ENCODE measurements at places on chromosomes 4 and X.

GRCh38 chr4:169225058-169225751 lies 45.6 kb downstream of the SH3RF1 start:
- DNase-seq: no peak

GRCh38 chrX:101257448-101258258 lies 33.5 kb downstream of the TAF7L start:
- no peak for DNase-seq

GRCh38 chr4:76001700-76002099 lies 5.6 kb downstream of the CXCL9 start:
- no peak for DNase-seq

- DNase-seq: no peak
These were observed 71.7 kb downstream of the ABLIM2 start for GRCh38 chr4:8086783-8087445.

GRCh38 chrX:154383359-154384283 lies 4.5 kb downstream of the EMD start:
- no peak for DNase-seq

DNA sequence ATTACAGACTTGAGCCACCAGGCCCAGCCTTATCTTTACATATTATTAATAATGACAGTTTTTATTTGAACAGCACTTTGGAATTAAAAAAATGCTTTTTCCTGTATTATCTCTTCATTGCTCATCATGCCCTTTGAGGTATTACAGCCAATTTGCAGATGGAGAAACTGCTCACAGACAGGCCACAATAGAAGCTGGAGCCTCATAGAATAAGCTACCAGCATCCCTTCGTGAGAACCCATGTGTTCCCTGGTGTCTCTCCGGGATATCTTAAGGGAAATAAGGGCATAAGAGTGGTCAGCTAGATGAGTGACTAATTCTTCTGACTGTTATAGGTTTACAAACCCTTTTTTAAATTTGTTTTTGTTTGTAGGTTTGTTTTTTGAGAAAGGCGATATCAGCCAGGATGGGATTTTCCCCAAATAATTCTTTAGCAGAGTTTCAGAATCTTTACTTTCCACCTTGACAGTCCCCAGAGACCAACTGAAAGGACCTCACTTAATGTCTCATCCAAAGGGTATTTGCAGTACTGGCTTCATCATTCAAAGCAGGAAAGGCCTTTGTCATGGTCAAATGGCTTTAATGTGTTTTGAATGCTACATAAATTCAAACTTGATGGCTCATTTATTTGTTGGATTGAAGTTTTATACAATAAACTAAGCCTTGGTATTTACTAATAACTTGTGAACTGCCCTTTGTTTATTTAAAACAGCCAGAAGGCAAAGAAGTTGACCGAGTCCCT lies 48.0 kb upstream of the SOD3 start:
- no peak for DNase-seq

GRCh38 chr4:54696649-54697048 lies 38.9 kb downstream of the KIT start:
- DNase-seq: no peak

- no peak for DNase-seq
These were observed 9.1 kb upstream of the RNF212 start for GRCh38 chr4:1122505-1122904.

- no peak for DNase-seq
These were observed 295.9 kb downstream of the SMARCA1 start for GRCh38 chrX:129227366-129227765.

DNA sequence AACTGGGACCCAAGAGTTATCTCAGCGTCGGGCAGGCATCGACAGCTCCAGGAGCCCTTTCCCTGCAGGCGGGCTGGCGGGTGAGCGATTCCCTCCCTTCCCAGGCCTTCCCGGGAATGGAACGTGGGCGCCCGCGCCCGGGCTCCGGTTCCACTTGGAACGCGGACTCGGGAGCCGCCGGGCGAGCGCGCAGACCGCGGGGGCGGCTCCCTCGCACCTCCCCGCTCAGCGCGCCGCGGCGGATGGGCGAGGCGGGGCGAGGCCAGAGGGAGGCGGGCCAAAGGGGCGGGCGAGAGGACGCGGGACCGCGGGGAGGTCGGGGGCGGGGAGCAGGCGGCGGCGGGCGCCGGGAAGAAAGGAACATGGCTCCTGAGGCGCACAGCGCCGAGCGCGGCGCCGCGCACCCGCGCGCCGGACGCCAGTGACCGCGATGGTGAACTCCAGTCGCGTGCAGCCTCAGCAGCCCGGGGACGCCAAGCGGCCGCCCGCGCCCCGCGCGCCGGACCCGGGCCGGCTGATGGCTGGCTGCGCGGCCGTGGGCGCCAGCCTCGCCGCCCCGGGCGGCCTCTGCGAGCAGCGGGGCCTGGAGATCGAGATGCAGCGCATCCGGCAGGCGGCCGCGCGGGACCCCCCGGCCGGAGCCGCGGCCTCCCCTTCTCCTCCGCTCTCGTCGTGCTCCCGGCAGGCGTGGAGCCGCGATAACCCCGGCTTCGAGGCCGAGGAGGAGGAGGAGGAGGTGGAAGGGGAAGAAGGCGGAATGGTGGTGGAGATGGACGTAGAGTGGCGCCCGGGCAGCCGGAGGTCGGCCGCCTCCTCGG lies at the start of gene PKD2:
Gene PKD2, plus strand, starts transcription at position 332 of the 818 bp plus-strand sequence. Its CDS starts 99 bp downstream, at position 431.
- DNase-seq: peak; percentile 68

DNA sequence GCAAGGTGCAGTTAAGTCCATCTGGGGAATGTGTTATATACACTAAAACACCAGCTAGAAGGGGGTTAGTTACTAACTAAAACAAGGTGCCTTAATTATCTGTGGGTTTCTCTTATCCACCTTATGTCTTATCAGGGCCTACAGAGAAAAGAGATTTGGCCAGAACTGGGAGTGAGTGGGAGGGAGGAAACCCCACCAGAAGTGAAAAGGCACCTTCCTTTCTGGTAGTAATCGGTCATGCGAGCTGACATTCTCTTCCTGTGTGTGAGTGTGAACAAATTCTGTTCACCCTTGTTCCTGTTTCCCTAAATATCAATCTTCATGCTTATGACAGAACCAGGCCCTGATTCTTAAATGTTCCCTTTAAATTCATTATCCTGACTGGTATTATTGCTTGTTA lies 43.5 kb downstream of the SRPX2 start:
- no peak for DNase-seq

DNA sequence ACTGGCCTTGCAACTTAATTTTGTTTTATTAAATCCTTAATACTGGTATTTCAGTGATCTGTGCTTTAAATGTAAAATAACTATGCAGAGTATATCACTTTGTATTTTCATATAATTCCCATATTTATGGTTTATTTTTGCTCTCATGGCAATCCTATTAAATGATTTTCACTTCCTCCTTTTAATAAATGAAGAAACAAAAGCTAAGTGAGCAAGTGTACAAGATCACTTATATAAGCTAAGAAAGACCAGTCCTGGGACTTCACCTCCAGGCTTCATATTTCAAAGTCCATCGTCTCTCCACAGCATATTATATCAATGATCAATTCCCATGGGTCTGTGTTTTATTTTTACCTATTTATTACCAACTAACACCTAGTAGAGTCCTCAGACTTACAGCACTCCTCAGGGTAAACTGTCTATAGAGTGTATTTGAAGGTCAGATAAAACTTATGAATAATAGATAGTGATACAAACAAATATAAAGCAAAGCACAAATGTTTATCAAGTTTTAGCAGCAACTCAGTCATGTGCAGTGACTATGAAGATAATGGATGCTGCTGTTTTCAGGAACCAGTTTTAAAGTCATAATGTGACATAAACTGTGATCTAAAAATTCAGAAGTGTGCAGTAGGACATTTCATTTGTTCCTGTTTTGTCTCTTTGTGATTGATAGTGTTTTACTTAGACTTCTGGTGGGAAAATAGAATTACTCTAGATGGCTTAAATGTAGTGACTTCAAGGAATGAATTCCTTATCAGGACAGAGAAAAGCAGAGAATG lies 56.8 kb downstream of the ARHGAP24 start:
- DNase-seq: no peak

DNA sequence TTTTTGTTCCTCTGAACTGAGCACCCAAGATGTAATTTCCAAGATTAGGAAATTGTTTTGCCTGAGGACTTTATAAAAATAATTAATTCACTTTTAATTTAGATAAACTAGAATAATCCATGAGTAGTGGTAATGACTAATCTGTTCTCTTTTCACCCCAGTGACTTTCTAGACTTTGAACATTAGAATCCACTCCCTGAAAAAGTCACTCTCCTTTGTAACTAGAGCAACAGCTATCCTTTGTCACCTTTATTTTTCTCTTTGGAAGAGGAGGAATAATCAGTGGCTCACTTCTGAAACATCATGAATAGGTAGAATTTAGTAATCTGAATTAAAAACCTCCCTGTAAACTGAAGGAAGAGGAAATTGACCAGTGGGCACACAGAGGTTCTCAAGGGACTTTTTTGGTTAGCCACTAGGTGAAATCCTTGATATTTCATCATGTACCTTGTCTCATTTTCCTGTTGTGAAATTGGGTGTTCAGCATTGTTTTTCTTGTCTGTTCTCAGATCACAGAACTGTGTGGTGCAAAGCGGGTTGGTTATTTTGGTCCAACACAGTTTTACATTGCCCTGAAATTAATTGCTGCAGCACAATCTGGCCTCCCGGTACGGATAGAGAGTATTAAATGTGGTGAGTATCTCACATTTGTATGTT lies 59.4 kb downstream of the REPS2 start:
- no peak for DNase-seq

DNA sequence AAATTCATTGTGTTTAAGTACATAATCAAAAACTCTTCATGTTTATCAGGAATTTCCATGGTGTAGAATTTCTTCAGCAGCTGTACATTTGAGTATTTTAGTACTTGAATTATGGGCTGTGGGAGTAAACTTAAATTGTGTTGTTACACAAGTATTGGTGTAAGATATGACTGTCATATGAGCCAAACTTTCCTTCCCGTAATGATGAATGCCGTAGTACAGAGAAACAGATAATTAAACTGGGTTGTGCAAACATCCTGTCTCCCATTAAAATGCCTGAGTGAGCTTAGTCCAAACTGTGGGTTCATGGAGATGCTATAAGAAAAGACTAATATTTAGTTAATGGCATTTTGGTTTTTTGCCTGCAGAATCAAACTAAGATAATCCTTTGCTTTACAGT lies 159.2 kb downstream of the SLC4A4 start:
- DNase-seq: no peak

DNA sequence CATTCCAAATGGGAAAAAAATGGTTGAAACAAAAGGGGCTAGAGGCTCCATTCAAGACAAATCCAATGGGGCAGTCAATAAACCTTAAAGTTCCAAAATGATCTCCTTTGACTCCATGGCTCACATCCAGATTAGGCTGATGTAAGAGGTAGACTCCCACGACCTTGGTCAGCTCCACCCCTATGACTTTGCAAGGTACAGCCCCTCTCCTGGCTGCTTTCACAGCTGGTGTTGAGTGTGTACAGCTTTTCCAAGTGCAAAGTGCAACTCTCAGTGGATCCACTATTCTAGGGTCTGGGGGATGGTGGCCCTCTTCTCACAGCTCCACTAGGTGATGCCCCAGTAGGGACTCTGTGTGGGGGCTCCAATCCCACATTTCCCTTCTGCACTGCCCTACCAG lies 21.5 kb downstream of the SULT1B1 start:
- DNase-seq: no peak

- no peak for DNase-seq
These were observed 108.8 kb downstream of the SPRY1 start for GRCh38 chr4:123505095-123506010.

- no peak for DNase-seq
These were observed 895.6 kb downstream of the RAB28 start for GRCh38 chr4:12588582-12588981.

- no peak for DNase-seq
These were observed 467.7 kb downstream of the NKX6-1 start for GRCh38 chr4:84031401-84031800.

DNA sequence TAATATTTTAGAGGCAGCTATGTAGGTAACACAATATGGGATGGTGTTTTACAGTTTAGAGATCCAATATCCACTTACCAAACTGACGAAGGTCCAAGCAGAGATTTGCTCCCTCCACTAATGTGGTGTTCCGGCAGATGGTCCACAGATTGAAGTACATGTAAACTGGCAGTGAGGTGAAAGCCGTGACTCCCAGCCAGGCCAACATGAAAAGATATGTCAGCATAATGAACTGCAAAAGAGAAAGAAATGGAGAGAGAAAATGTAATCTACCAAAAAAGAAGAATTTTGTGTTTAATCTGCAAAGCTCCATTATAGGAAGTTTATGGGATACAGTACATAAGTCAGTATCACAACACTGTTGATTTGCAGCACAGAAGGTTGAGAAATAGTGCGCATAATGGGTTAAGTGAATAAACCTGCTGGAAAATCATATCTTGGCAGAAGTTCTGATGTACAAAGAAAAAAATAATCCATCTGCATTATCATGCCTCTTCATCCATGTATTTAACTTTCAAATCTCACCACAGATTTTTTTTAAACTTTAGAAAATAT lies 160.2 kb downstream of the GPM6A start:
- no peak for DNase-seq

GRCh38 chr4:5955201-5955821 lies 62.4 kb upstream of the CRMP1 start:
- DNase-seq: no peak

- DNase-seq: no peak
These were observed 15.6 kb downstream of the TRIML1 start for GRCh38 chr4:188154668-188155405.

DNA sequence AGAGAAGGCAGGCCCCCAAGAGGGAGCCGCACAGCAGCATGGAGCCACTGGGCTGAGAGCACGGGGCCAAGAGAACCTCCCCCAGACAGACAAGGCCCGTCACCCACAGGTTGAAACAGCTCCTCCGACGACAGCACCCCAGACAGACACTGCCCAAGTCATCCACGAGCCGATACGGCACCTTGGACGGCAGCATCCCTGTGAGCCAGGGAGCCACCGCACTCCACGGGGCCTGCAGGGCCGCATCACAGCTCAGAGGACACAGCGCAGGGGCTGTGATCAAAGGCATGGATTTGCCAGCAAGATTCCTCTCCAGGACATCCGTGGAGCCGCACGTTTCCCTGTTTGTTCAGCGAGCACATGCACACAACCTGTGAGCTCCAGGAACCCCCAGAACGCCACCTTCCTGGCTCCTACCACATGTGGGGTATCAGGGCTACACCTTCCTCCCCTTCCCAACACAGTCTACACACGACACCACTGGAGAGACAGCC lies 3.9 kb downstream of the CTBP1 start:
- DNase-seq: no peak

GRCh38 chr4:31108762-31109161 lies 388.6 kb downstream of the PCDH7 start:
- no peak for DNase-seq

DNA sequence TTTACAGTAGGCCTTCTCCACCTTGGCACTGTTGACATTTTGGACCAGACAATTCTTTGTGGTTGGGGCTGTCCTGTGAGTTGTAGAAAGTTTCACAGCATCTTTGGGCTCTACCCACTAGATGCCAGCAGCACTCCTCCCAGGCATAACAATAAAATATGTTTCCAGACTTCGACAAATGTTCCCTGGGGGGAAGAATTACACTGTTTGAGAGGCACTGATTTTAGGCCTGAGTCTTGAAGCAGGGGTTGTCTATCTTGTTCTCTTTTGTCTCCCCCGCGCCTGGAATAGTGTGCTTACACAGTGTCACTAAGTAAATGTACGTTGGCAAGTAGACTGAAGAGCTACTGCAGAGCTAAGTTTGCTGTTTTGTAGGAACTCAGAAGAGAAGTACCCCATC lies 254.4 kb upstream of the BOD1L1 start:
- DNase-seq: no peak
